ENCODE measurements at places on chromosomes 5 and 9. TPM values are rescaled to one million over a fixed set of nuclear protein-coding genes. Genes with fewer than 3 reads are reported as not detected.

GRCh38 chr9:106700676-106701075 lies 162.3 kb upstream of the ZNF462 start:
- no peak for DNase-seq

- DNase-seq: no peak
These were observed 273.5 kb upstream of the ST8SIA4 start for GRCh38 chr5:101176605-101177004.

- DNase-seq: no peak
These were observed 578 bp upstream of the TNFAIP8 start for GRCh38 chr5:119355244-119355638.

- DNase-seq: peak; percentile 27
These were observed 32.5 kb downstream of the SGCD start for GRCh38 chr5:156359476-156359875.

DNA sequence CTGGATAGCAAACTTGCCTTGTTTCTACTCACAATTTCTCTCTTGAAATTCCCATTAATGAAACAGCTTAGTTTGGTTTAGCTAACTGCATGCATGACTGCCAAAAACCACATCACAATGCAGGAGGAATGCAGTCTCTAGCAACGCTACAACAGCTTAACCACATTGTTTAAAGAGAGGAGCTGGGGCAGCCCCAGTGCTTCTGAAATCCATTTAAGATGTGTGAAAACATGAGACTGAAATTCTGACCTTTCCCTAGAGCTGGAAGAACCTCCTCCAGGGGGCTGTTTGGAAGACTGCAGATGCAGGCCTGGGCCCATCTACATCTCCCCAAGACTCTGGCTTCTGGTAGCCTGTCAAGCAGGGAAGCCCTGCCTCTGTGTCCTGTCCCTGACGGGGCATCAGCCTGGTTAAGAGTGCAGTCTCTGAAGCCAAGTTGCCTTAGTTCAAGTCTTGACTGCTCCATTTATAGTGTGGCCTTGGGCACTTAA lies 157.1 kb downstream of the ZNF462 start:
- DNase-seq: peak; percentile 93

GRCh38 chr5:100472091-100472490 lies 63.1 kb upstream of the FAM174A start:
- no peak for DNase-seq

DNA sequence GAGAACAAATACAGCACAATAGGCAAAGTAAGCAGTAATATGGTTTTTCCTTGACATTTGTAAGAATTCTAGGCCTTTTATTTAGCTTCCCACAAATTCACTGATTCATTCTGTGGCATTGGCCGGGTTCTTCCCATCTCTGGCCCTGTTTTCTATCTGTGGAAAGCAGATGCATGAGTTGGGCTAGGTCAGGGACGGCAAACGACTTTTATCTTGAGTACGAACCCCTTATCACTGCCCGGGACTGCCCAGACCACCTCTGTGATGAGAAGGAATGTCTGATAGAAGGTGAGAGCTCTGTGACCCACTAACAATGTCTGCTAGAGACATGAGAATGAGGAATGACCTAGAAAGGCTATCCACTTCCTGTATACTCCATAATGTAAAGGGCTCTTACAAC lies 35.4 kb upstream of the ADAM19 start:
- no peak for DNase-seq

DNA sequence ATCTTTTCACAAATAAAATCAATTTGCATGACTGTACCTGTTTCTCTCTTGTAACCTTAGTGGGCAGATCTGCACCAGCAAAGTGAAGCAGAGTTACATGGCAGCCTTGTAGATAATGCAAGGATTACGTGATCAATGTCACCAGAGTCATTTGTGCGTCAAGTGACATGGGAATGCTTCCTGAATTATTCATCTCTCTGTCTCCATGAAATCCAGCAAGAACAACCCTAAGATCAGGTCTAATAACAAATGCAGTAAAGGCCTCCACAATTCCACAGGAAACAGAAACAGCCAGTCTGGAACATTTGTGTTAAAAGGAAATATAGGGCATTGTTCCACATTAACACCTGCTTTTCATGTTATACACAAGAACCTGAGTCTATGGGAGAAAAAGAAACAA lies 7.8 kb downstream of the GZMA start:
- DNase-seq: no peak

DNA sequence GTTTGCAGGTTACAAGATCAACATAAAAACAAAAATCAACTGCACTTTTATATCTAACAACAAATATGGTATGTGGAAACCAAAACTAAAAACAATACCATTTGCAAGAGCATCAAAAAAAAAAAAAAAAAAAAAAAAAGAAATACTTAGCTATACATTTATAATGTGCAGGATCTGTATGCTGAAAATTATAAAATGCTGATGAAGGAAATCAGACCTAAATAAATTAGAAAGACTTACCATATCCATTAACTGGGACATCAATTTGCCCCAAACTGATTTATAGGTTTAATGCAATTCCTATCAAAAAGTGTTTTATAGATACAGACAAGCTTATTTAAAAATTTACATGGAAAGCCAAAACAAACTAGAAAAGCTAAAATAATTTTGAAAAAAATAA lies 60.4 kb upstream of the OTP start:
- no peak for DNase-seq

DNA sequence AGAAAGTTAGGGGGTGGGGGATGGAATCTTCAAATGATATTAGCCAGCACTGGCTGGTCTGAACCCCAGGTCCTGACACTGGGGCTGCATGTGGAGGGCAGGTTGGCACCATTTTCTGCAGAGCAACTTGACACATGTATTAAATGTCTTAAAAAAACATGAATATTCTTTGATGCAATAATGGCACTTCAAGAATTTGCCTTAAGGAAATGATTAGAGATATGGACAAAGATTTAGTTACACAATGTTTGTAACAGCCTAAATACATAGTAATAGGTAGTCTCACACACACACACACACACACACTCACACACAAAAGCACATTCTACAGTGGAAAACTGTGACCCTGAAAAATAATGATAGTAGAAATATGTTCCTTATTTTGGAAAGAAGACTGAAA lies 3.6 kb downstream of the SVEP1 start:
- peak; percentile 49 for DNase-seq

- DNase-seq: no peak
These were observed 67.5 kb downstream of the HTR4 start for GRCh38 chr5:148586796-148587195.

- no peak for DNase-seq
These were observed 3.2 kb downstream of the LHX6 start for GRCh38 chr9:122225312-122226141.

DNA sequence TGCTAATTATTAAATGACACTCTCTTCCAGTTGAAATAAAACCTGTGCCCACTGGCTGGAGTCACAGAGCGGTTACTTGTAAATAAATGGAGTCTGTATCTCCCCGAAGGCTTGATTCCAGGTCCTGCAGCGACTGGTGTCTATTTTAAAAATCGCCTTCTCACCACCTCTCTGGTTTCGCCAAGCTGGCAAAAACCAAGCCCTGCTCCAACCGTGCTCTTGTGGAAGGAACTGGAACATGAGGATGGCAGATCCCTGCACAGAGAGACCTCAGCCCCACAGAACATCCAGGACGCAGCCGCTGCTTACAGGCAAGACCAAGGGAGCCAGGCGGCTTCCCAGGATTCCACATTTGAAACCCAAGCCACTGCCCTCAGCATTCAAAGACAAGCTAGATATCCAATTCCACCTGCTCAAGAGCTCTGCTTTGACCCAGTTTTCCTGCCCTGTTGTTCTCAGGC lies 15.0 kb downstream of the SEMA4D start:
- no peak for DNase-seq

TICAM2 gene
- 9.1 TPM for total RNA-seq

TMEM245 gene
- 88.9 TPM for total RNA-seq

RUSC2 gene
- 32.9 TPM for total RNA-seq

NIPAL4 gene
- total RNA-seq: not detected

ZDHHC11 gene
- total RNA-seq: 0.36 TPM

ADGRD2 gene
- not detected for total RNA-seq

Data from fibroblast of the aortic adventitia (primary cell).